ENCODE measurements at places on chromosomes 3 and 15. TPM values are rescaled to one million over a fixed set of nuclear protein-coding genes. Genes with fewer than 3 reads are reported as not detected.
A peak's percentile ranks its signal among the peaks of the same experiment; 100 is the strongest.

DNA sequence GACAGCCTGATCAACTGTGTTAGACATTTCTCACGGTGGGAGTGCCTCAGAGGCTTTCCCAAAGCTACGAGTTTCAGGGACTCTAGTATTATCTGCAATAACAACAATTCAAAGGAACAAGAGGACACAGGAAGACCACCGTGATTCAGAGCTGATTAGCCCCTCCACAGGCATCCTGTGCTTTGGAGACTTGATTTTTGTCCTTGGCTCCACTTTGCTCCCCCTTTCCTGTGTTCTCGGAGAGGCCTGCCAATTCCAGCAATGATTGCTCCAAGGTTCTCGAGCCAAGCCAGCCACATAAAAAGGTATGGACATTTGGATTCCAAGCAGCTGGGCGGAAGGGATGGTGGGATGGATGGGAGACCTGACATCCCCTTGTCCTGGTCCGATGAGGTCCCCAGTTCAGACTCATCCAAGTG, 14.3 kb downstream of the EHD4 start:
- H3K4me1 ChIP-seq: peaks cover 18% of the 10 kb centered on the region
- H3K4me3 ChIP-seq: no peak overlapping the region
- no peak overlapping the region for H3K27ac ChIP-seq

PRC1 gene
- total RNA-seq: 4.4 TPM

NME9 gene
- total RNA-seq: 1.2 TPM

DNA sequence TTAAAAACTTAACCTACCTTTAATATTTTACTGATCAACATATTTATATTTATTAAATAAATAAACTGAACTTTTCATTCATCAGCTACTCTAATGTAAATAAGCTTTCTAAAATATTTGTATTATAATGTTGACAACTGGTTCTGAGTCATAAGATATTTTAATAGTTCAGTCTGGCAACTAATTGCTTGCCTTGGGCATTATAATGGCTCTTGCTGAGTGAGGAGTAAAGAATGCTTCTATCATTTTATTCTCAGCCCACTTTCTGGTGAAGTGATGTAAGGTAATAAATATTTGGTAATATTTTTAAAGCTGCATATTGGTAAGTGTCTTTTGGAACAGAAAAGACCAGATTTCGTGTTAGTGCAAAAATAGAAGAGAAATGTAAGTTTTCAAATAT, 81.5 kb downstream of the DIPK2A start:
- no peaks in the 10 kb centered on the region for H3K4me1 ChIP-seq
- DNase-seq: no peak
- no peak overlapping the region for H3K4me3 ChIP-seq

GRCh38 chr15:96470681-96471310, 140.3 kb downstream of the NR2F2 start:
- H3K27me3 ChIP-seq: peaks cover 3% of the 10 kb centered on the region
- no peak overlapping the region for H3K27ac ChIP-seq
- no peak overlapping the region for H3K4me3 ChIP-seq
- no peak for DNase-seq
- no peaks in the 10 kb centered on the region for H3K4me1 ChIP-seq

GRCh38 chr3:126836220-126836860, 132.3 kb downstream of the CHCHD6 start:
- no peak for DNase-seq
- peaks cover 16% of the 10 kb centered on the region for H3K36me3 ChIP-seq
- no peak overlapping the region for H3K4me3 ChIP-seq
- H3K27ac ChIP-seq: no peak overlapping the region
- H3K4me1 ChIP-seq: no peaks in the 10 kb centered on the region
- H3K27me3 ChIP-seq: no peaks in the 10 kb centered on the region

GRCh38 chr15:87591042-87591441, 665.5 kb downstream of the NTRK3 start:
- H3K27ac ChIP-seq: no peak overlapping the region
- no peaks in the 10 kb centered on the region for H3K36me3 ChIP-seq
- no peak overlapping the region for H3K4me3 ChIP-seq
- no peaks in the 10 kb centered on the region for H3K27me3 ChIP-seq
- DNase-seq: no peak
- H3K4me1 ChIP-seq: no peaks in the 10 kb centered on the region

WNT7A gene
- total RNA-seq: 9.6 TPM

DNA sequence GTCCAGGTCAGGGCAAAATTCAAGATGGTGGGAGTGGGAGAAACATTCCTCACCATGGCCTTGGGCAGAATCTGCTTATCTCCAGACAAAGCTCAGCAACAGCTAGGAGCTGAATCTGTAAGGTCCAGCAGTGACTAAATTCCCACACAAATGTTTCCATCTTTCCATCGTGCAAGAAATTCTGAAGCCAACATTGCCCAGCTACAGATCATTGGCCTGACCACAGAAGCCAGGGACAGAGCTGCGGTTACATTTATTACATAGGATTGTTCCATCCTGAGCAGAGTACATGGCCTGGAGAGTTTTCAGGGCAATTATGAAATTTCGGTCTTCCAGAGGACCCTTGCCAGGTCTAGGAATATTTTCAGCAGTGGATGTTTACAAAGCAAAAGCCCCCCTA, 100.3 kb downstream of the LIPC start:
- no peaks in the 10 kb centered on the region for H3K36me3 ChIP-seq
- H3K27me3 ChIP-seq: no peaks in the 10 kb centered on the region
- H3K27ac ChIP-seq: no peak overlapping the region
- DNase-seq: no peak
- H3K4me3 ChIP-seq: no peak overlapping the region

DNA sequence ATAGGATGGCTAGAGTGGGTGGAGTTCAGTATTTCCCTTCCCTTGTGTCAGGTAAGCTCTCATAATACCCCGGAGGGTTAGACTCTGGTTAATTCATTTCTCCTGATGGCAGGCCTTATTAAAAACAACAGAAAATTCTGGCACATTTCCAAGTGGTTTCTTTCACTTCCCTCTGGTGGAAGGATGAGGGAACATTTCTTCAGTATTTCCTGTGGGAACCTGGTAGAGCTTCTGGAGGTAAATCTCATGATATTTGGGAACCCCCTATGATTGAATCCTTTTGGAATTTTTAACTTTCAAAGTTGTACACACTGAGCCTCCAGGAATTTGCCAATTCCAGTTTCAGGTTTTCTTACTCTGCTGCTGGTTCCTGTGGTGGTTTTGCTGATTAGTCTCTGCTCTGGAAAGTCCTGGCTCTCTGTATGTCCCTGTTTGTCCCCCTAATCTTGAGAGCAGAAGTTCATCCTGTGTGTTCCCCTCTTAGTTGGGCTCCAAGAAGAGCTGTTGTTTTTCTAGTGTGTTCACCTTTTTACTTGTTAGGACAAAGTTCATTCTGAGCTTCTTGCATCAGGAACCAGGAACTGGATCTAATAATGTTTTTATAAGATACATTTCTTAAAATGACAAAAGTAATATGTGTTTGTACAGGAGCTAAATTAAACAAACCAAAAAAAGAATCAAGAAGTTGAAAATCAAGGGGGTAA, 12.1 kb downstream of the CHRNA7 start:
- no peak overlapping the region for H3K27ac ChIP-seq
- no peak for DNase-seq
- peaks cover 4% of the 10 kb centered on the region for H3K27me3 ChIP-seq
- H3K36me3 ChIP-seq: no peaks in the 10 kb centered on the region

DNA sequence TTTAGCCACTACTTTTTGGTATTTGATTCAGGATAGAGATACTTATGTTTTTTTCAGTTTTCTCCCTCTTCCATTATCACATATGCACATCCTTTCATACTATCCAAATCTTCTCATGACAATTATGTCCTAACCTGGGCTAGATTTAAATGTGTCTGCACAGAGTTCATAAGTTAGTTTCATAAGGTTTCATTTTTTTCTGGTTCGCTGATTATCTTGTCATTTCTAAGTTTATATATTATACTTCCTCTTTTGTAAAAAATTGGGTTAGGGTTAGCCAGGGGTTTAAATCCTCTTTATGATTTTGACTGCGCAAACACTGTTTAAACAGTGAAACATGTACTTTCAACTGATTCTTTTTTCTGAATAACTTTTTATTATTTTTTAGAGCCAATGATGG, 148.6 kb downstream of the SST start:
- H3K4me1 ChIP-seq: no peaks in the 10 kb centered on the region
- no peaks in the 10 kb centered on the region for H3K36me3 ChIP-seq
- H3K27ac ChIP-seq: no peak overlapping the region
- H3K4me3 ChIP-seq: no peak overlapping the region
- DNase-seq: no peak
- H3K27me3 ChIP-seq: peaks cover 12% of the 10 kb centered on the region

DNA sequence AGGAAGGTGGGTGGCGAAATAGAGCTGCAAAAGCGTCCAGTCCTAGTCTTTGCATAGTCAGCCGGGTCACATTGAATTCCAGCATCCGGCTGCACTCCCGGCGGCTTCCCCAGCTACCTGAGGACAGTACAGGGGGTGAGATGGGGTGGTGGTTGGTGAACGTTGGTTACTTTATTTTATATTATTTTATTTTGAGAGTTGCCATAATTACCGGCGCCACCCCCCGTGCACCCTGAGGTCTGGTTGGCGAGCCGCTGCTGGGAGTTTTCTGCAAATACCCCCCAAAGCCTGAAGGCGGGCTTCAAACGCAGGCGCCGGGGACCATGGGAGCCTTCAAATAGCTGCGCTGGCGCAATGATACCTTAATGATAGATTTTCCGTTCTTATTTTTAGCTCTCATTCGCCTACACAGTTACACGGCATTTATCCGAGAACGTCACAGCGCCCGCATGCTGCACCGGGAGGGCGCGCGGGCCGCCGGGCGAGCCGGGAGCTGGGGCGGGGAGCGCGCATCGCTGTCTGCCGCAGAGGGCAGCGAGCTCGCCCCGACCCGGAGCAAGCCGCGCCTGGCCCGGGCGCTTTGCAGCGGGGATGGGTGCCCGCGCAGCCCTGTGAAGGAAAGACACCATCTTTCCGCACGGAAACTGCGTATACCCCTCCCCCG, 756 bp upstream of the RASGRF1 start:
- DNase-seq: no peak
- peak overlapping the region; percentile 38 for H3K4me3 ChIP-seq
- H3K27ac ChIP-seq: no peak overlapping the region
- H3K4me1 ChIP-seq: no peaks in the 10 kb centered on the region

DNA sequence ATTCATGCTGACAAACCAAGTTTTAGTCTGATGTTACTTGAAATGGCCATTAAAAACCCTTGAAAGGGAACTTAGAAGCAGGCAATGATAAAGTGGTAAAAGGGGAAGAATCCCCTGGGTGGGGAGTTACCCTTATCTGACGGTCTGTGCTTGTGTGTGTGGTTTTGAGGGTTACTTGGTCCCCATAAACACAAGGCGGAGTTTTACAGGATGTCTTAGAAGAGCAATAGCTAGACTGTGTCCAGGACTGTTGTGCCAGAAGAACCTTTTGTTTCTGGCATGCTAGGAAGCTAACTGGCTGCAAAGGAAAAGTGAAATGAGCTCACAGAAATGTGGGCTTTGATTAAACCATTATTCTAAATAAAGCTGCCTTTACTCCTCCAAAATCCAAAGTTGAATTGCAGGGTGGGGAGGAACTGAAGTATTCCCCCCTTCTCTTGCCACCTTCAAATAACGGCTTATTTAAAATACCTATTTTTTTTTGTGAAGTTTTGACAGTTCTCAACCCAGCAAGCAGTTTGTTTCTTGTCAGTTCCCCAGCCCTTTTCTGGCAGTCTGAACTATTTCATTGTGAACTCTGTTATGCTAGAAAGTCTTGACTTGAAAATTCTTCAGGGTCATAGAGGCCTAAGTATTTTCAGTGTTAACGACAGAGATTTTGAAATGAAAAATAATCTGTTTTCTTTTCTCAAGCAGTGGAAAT, 443.5 kb downstream of the OTOL1 start:
- H3K4me1 ChIP-seq: no peaks in the 10 kb centered on the region
- no peak for DNase-seq

DNA sequence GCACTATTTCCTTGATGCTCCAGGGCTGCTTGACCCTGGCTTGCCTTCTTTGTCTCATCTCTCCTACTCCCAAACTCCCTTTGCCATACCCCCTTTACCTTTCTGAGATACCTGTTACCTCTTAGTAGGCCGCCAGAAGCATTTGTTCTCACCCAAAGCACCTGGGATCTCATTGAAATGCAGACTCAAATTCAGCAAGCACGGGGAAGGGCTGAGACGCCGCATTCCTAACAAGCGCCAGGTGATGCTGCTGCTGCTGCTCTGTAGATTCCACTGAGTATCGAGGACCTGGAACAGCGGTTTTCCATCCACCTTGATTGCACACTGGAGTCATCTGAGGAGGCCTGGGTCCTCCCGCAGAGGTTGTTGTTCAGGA, 91.8 kb downstream of the TMEM266 start:
- H3K36me3 ChIP-seq: no peaks in the 10 kb centered on the region
- H3K27me3 ChIP-seq: peaks cover 7% of the 10 kb centered on the region
- no peak for DNase-seq
- no peak overlapping the region for H3K4me3 ChIP-seq
- H3K4me1 ChIP-seq: peaks cover 4% of the 10 kb centered on the region

All from naive thymus-derived CD8-positive, alpha-beta T cell (primary cell).